ENCODE measurements at places on chromosomes 5 and 9.

DNA sequence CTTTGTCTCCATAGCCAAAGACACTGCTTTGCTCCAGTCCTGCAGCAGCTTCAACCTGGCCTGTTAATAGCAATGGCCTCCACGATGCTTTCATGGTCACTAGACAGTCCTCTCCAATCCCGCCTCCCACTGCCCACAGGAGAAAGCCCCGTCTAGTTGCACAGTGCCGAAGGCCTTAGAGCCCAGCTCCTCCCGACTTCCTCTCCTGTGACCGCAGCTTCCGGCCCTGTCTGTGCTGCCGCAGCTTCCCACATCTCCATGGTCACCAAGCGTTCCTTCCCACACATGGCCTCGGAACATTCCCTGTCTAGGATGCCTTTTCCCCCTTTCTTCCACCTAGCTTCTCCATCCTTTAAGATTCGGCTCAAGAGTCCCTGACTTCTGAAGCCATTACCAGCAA is 23.4 kb downstream of the PCA3 start:
- no peak for DNase-seq

- DNase-seq, result no peak
These were observed 263.2 kb downstream of the GABRB2 start for GRCh38 chr5:161283296-161283695.

DNA sequence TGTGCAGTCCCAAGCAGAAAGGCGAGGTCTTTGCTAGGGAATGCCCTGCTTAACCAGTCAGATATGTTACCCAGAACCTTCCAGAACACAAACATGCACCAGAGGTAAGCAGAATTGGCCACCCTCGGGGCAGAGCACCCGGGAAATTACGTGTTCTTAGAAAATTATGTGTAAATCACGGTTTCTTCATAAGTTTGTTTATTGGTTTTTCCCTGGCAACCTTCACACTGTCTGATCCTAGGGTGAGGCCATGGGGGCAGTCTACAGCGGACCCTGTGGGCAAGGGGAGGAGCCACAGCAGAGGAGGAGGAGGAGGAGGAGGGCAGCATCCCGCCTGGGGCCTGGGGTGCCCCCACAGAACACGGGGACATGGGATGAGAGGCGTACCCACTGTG is 31.4 kb downstream of the RXRA start:
- no peak for DNase-seq

DNA sequence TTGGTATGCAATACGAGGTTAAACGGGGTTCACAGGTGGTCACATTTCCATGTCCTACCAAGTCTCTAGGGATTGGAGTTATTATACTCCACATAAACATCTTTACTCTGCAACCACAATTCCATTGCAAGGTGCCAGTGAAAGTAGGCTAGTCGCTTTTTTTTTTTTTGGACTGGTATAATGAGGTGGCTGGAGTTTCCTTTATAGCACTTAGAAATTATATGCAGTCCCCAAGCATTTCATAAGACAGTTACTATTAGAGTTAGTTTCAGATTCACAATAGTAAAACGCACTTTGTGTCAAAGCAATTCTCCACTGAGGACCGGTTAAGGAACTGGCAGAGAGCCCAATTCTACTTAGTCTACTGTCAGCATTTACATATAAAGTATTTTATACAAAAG is 1.4 kb downstream of the MEF2C start:
- no peak for DNase-seq

DNA sequence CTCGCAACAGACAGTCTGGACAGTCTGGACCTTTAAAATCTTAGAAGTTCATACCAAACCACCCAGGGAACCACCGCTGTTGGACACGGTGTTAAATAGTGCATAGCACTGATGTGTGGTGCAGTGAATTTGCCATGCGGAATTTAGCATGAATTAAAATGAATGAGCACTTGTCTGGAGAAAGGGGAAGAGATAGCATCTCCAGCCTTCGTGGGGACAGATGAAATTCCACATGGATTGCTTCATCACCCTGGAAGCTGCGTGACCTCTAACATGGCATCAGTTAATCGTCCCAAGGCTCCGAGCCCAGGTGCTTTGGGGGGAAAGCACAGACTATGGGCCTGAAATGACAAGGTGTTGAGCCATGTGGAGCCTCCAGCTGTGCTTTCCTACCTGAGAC is 91.4 kb downstream of the ADAMTS16 start:
- DNase-seq, result no peak

DNA sequence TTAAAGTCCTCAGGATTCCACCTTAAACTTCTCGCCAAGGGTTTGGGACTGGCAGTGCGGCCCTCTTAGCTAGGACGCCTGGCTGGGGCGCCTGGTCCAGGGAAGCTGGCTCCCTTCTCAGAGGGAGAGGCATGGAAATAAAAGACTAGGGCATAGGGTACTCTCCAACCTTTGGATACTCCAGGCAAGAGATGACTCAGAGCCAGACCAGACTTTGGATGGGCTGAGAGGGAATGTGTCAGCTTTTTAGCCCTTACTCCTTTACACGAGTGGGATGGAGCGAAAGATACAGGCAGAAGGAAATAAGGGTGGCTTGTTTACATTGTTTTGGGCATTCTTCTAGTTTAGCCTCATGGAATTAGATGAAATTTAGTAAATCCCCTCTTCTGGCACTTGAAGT is 48.2 kb downstream of the IL31RA start:
- DNase-seq, result no peak

GRCh38 chr5:122183098-122183787 is 53.9 kb downstream of the ZNF474 start:
- DNase-seq, result no peak

DNA sequence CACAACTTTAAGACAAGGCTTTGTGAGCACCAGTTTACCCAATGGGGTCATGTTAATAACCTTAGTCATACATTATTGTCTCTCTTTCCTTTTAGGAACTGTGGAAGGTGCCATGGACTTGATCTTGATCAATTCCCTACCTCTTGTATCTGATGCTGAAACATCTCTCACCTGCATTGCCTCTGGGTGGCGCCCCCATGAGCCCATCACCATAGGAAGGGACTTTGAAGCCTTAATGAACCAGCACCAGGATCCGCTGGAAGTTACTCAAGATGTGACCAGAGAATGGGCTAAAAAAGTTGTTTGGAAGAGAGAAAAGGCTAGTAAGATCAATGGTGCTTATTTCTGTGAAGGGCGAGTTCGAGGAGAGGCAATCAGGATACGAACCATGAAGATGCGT is 48.7 kb downstream of the TEK start:
- DNase-seq, result no peak

DNA sequence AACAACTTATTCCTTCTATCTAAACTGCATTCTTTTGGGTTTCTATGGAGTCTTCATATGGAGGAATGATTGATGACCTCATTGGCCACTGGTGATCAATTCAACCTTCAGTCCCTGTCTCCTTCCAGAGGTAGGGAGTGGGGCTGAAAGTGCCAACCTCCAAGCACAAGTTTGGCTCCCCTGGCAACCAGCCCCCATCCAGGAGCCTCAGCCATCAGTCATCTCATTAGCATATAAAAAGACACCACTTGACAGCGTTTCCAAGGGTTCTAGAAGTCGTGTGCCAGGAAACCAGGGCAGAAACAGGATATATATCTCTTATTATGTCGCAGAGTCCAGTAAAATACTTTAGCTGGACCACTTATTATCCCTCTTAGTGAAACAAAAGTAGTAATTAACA is 9.8 kb downstream of the SLC31A2 start:
- no peak for DNase-seq

- DNase-seq, result peak; percentile 57
These were observed at the start of gene ANXA6 for GRCh38 chr5:151157426-151158286. ANXA6 (minus strand) TSS chr5:151157779; CDS start chr5:151147901, 9,878 bp downstream.

DNA sequence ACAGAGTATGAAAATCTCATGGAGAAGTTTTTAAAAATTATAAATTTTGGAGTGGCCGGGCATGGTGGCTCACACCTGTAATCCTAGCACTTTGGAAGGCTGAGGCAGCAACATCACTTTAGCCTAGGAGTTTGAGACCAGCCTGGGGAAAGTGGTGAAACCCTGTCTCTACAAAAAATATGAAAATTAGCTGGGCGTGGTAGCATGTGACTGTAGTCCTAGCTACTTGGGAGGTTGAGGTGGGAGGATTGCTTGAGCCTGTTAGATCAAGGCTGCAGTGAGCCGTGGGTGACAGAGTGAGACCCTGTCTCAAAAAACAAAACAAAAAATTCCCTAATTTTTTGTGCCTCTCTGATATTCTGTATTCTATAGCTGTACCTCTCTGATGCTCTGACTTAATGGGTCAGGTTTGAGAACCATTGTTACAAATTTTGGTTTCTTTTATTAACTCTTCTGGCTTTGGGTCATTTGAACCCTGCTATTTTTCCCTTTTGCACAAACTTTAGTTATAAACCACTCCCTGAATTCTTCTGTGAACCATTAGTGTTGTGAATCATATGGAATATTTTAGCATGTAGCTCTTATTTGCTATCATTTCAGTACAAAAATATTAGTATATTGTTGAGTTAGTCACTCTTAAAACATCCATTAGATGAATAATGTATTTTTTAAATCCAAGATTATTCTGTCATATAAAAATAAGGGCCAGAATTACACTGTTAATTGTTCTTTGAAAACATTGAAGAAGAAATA is 51.0 kb downstream of the FER start:
- DNase-seq, result no peak

GRCh38 chr5:100519075-100519474 is 16.1 kb upstream of the FAM174A start:
- no peak for DNase-seq

DNA sequence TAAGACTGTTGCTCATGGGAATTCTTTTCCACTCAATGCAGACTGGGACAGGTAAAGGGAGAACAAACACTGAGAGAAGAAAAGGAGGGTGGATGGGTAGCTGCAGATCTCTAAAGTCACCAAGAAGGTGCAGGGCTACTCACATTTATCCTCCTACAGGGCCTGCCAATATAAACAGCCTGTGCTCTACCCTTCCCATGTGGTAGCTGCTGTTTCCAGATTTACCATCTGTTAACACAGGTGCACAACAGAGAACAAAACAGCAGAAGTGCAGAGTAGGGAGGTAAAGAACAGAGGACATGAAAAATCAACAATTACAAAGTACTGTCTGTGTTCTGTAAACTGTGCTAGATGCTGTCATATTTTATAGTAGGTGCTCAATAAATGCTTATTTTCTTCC is 26.0 kb downstream of the JAKMIP2 start:
- no peak for DNase-seq

Measured in CD4-positive, alpha-beta T cell treated with Interleukin-2 at 100 ng/mL for 4 hours (primary cell).